ENCODE measurements at places on chromosomes 6 and 20. TPM values are rescaled to one million over a fixed set of nuclear protein-coding genes. Genes with fewer than 3 reads are reported as not detected.

DNA sequence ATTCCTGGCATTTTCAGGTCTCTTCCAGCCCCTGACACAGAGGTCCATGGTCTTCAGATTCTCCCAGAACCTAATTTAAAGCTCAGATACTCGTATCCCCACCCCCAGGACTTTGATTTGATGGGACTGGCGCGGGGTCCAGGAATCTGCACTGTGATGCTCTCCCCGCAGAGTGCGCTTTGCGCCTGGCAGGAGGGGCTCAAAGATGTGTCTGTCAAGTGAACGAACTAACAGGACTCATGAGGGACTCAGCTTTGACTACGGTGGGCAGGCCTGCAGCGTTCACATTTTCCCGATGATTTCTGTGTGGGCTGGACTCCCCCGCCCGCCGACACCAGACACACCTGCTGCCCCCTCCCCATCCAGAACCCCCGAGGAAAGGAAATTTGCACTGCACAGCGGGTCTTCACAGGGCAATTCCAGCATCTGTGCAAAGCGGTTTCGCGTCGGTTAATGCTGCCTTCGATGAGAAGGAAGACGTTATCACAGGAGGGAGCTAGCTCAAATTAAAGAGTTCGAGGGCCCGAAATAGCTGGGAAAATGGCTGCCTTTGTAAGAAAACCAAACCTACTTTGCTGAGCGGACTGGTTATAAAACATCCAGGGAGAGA, 90.2 kb downstream of the ZDHHC14 start:
- no peak for DNase-seq
- peaks cover 4% of the 10 kb centered on the region for H3K27me3 ChIP-seq
- peaks cover 2% of the 10 kb centered on the region for H3K36me3 ChIP-seq
- H3K4me1 ChIP-seq = no peaks in the 10 kb centered on the region

DNA sequence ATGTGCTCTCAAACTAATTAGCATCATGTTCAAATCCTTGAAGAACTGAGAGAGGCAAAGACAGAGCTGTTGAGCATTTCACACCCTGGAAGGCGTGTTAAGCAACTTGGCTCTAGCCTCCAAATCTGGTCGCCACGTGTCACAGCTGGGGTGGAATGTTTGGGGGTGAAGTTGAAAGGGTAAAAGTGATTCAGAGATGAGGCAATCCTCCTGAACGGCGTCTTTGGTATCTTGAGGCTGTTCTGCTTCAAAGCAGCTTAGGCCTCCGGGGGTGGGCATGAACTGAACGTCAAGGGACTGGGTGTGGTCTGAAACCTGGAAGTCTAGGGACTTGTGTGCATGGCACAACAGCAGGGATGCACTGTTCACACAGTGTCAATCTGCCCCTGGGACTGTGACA, 62.3 kb downstream of the TRAM2 start:
- H3K4me3 ChIP-seq = no peak overlapping the region
- H3K27me3 ChIP-seq = no peaks in the 10 kb centered on the region

DNA sequence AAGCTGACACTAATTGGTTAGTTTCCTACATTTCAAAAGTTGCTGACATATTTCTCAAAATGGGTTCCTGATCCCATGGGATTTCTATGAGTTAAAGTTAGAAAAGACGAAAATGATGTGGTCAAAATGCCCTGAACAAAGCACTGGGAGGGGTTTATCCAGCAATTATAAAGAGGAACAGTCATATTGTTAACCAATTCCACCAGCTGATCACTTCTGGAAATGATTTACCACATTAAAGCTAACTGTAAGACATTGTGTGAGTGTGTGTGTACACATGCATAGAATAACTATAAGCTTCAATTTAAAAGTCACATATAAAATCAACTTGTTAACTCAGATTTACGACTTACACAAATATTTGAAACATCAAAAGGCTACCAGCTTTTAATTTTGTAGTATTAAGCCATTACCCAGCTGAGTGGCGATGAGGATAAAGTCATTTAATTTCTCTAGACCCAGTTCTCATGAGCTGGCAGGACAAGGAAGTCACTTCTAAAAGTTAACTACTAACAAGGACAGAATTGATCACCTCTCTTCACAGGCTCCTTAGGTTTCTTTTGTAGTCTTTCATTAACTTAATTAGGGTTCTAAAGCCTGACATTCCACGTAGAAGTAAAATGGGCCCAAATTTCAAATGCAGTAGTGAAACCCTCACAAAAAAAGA, 40.4 kb downstream of the MAN1A1 start:
- H3K27ac ChIP-seq = no peak overlapping the region
- H3K4me1 ChIP-seq = peaks cover 31% of the 10 kb centered on the region
- no peaks in the 10 kb centered on the region for H3K27me3 ChIP-seq
- H3K36me3 ChIP-seq = peaks cover 3% of the 10 kb centered on the region

GRCh38 chr6:135267085-135267484, 86.0 kb downstream of the MYB start:
- H3K4me1 ChIP-seq = peaks cover 32% of the 10 kb centered on the region
- H3K27me3 ChIP-seq = peaks cover 3% of the 10 kb centered on the region
- no peak for DNase-seq
- H3K36me3 ChIP-seq = no peaks in the 10 kb centered on the region
- no peak overlapping the region for H3K27ac ChIP-seq

The DEFB129 gene
- total RNA-seq = not detected
